ENCODE measurements at places on chromosomes 3 and 15. TPM values are rescaled to one million over a fixed set of nuclear protein-coding genes. Genes with fewer than 3 reads are reported as not detected.

The PDCD6IP gene
- 295 TPM for total RNA-seq

The SAXO2 gene
- 1.9 TPM for total RNA-seq

The C15orf62 gene
- 0.11 TPM for total RNA-seq

The P2RY1 gene
- not detected for total RNA-seq

The RPS27L gene
- total RNA-seq = 267 TPM

The EXD1 gene
- not detected for total RNA-seq

The ABHD2 gene
- 169 TPM for total RNA-seq

The HTR3E gene
- total RNA-seq = not detected

The ITPKA gene
- total RNA-seq = 0.26 TPM

The TRANK1 gene
- total RNA-seq = 28.1 TPM
